ENCODE measurements at places on chromosomes 7 and 10.

DNA sequence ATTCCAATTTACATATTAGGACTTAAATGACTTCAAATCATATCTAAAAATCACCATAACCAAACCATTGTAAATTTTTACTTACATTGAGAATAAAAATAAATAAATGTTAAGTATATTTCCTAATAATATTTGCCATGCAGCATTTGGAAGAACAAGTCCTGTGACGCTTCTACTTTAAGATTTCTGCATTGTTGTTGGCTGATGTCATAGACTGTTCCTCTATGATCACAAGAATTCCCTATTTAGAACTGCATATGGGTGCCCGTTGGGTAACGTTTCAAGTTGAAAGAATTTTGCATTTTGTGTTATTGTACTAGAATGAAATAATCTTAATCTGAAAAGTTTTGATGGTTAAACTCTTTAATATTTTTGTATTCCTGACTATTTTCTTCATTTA is 5.1 kb upstream of the ITGB1 start:
- DNase-seq: no peak

GRCh38 chr7:108157606-108158335 is 27.6 kb upstream of the LAMB4 start:
- no peak for DNase-seq

- no peak for DNase-seq
Measured at GRCh38 chr7:92052159-92052558, 82.1 kb downstream of the CYP51A1 start.

GRCh38 chr10:62637249-62638061 is 167.1 kb upstream of the ADO start:
- DNase-seq: peak; percentile 61

GRCh38 chr7:18290223-18290622 is 205.3 kb upstream of the HDAC9 start:
- DNase-seq: peak; percentile 27

DNA sequence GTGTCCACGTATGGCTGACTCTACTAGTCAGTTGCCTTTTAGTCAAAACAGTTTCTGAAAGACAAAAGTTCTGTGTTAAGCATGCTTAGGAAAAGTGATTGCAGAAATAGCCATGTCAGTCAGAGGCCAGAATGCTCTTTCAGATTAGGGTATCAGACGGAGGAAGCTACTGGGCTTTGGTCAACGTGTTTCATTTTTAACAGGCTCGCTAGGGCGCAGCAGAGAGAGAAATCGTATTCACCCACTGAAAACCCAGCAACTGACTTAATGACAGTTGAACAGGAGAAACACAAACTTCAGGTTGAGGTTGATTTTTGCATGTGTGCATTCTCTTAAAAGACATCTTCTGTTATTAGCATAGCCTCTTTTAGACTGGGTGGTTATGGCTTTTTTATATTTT is 322.6 kb upstream of the KIAA1217 start:
- DNase-seq: no peak

DNA sequence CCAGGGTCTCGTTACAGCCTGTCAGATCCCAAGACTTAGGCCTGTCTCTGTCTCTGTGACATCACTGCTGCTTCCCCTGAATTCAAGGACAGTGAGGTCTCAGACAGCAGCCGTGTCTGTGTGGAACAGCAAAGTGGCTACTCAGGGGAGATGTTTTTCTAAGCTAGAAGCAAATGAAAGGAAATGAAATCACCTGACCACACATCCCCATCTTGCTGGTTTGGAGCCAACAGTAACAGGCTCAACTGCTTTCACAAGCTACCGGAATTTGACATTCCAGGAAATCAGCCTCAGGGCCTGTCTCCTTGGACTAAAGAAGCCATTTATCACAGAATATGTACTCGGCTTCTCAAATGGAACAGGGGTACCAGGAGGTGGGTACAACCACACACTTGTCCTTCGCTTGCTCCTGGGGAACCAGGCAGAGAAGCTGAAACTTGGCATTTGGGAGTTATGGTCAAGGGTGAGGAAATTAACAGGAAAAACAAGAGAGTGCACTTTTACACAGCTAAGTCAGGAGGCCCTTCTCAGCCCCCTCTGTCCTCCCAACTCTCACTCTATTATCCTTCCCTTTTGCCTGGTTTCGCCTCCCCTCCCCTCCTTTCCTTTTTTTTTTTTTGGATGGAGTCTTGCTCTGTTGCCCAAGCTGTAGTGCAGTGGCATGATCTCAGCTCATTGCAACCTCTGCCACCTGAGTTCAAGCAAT is 73.2 kb downstream of the SPDYE5 start:
- no peak for DNase-seq

- no peak for DNase-seq
Measured at GRCh38 chr7:132486274-132486610, 90.0 kb downstream of the PLXNA4 start.

DNA sequence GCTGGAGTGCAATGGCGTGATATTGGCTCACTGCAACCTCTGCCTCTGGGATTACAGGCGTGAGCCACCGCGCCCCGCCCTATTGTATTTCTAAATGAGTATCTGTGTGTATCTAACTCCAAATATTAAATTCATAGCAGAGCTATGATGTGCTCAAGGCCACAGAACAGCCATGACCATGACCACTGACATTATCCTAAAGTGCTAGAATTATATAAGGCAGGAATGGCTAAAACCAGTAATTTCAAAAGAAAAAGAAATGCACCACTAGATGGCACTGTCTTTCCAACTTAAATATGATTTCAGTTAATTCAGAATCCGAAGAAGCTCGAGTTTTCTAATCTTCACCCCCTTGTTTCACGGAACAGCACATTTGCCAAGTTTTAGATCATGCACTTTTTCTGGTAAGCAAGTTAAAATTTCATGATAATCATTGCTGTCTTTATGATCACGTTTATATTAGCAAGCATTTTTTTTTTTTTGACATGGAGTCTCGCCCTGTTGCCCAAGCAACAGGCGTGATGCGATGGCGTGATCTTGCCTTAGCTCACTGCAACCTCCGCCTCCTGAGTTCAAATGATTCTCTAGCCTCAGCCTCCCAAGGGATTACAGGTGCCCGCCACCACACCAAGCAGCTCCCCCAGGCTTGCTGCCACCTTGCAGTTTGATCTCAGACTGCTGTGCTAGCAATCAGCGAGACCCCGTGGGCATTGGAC is 65.3 kb downstream of the OR13A1 start:
- DNase-seq: peak; percentile 11

DNA sequence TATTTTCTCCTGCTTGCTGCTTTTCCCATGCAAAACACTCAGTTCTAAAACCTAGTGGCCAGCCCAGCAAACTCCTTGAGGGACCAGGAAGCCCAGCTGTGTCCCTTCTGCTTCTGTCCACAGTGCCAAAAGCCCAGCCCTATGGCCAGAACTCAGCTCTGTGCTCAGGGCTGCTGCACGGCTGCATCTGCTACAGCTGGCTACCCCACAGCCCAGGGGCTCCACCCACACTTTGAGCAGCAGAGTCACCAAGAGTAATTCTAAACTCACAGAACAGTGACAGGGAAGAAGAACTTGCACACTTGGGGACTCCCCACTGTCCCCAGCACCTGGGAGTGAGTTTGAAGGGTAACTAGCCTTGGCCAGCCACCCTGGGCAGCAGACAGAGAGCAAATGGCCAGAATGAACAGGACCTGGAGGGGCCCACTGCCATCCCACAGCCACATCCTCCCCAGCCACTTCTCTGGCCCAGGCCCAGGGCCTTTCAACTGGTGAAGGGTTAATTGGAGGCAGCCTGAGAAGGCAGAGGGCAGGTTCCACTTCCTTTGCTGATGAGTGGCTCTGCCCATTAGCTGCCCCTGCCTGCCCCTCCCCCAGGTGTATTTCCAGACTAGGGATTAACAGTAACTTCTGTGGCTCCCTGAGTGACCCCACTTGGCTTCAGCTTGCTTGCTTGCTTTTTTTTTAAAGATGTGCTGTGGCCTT is 28.1 kb upstream of the TRIM8 start:
- DNase-seq: no peak

DNA sequence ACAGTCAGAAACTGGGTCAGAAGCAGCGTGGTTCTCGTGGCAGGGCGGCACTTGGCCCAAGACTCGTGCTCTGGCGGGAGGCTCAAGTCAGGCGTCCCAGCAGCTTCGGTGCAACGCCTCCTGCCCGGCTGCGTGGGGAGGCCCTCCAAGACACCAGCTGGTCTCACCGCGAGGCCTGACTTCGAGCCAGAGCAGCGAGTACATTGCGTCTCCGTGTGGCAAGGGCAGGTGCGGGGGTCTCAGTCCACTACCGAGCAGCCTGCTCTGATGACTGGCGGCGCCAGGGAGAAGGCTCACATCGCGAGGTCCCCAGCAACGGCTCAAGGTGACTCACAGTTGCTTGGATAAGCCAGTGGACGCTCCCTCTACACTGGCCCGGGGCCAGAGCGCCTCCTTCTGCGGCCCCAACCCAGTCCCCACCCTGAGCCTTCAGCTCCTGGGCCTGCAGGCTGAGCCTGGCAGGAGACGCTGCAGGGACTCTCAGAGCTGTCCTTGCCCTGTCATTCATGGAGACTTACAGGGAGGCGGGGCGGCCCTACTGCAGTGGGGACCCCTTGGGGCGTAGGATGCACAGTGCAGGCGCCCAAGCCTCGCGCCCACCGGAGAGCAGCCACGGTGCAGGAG is 41.9 kb upstream of the PRKAR1B start:
- DNase-seq: peak; percentile 33

- no peak for DNase-seq
Measured at GRCh38 chr7:75868153-75868552, 10.7 kb upstream of the RHBDD2 start.

- DNase-seq: no peak
Measured at GRCh38 chr7:29457141-29457561, 106.5 kb upstream of the PRR15 start.

DNA sequence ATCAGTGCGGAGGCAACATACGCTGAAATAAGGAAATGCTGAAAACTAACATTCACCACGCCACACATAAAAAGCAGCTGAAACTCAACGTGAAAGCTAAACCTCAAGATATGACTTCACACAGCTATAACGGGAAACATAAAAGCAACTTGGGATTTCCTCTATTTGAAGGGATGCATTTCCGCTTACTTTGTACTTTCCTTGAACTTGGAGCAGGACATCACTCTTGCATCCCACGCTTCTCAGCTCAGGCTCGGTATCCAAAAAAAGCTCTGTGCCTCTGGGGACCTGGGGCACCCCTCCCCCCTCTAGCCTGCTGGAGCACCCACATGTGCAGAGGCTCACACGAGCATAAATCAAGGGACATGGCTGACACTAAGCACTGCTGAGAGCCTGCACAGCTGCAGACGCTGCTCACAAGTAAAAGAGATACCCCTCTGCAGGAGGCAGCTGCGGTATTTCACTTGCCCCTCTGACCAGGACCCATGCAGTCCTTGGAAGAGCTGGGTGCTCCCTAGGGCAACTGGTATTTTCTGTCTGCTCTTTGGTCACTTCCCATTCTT is 34.2 kb downstream of the PARD3 start:
- peak; percentile 69 for DNase-seq

DNA sequence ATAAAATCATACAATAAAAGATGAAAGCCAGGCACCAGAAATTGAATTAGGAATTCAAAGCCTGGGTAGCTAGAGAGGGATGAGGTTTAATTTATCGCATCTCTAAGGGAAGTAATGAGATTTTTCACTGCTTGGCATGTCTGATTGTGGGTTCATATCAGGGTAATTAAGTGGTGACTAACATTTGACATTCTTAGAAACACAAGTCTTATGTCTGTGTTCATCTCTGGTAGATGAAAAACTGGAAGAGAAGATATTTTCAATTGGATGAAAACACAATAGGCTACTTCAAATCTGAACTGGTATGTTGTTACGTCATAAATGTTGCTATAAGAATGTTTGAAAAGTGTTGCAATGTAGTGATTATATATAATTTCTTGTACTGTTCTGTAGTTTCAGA is 36.8 kb upstream of the ARMS2 start:
- DNase-seq: no peak

GRCh38 chr10:1520909-1521565 is 216.3 kb downstream of the ADARB2 start:
- no peak for DNase-seq

GRCh38 chr10:50291261-50291850 is 40.0 kb upstream of the ASAH2 start:
- no peak for DNase-seq

GRCh38 chr7:22343612-22344011 is 13.3 kb downstream of the RAPGEF5 start:
- DNase-seq: no peak

DNA sequence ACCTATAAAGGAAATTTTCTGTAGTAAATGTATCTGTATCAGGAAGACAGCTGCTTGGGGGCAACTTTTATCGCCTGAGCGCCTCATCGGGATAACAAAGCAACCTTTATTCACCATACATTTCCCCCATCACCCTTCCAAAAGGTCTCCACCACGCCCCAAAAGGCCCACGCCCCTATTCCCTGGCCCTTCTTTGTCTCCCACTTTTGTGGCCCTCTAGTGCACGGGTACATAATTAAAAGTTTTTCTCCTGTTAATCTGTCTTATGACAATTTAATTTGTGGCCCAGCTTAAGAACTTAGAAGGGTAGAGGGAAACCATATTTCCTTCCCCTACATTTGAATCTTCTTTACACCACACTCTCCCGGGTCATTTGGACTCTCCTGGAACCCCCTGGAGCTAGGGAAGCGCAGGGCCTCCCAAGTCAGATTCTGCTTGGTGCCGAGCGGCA is 625 bp downstream of the RP9 start:
- DNase-seq: peak; percentile 28

DNA sequence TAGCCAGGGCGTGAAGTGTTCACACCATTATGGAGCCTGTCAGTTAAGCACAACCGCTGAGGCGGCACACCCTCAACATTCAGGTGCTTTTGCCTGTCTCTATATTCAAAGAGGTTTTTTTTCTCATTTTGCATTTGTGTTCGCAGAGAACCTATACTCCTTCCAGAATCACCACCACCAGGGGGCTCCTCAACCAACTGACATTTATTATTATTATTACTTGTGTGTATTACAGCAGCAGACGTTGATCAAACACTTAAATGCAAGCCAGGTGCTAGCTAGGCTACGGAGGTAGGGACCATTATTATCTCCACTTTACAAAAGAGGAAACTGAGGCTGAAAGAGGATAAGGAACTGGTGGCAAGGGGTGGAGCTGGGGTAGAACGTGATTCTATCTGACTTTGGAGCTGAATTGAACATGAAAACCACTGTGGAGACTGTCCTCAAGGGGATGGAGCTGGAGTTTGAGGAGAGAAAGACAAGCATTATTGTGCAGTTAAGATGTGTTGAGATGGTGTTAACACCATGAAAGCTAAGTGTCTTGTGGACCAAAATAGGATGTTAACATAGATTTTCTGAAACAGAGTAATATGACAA is 133.8 kb upstream of the PLXNA4 start:
- DNase-seq: no peak
